ENCODE measurements at places on chromosomes 3 and 15.
A peak's percentile ranks its signal among the peaks of the same experiment; 100 is the strongest.

DNA sequence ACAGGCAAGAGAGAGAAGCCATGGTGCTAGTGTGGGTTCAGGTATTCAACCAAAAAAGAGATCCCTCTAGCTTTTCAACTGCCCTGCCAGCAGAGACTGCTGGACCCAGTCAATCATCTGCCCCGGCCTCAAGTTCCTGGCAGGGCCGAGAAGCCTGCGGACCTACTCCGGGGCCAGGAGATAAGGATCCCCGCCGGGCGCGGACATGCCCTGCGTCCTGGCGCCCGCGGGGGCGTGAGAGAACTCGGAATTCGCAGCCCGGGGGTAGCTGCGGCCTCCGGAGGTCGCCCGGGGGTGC is 821 bp upstream of the MAGI1 start:
- no peak for DNase-seq

- DNase-seq: peak; percentile 60
These were observed 1.3 kb downstream of the TLE3 start for GRCh38 chr15:70096215-70097062.

- no peak for DNase-seq
These were observed 276.1 kb downstream of the NFKBIZ start for GRCh38 chr3:102125197-102125993.

GRCh38 chr3:154548341-154548740 is 118.4 kb upstream of the GPR149 start:
- DNase-seq: no peak

DNA sequence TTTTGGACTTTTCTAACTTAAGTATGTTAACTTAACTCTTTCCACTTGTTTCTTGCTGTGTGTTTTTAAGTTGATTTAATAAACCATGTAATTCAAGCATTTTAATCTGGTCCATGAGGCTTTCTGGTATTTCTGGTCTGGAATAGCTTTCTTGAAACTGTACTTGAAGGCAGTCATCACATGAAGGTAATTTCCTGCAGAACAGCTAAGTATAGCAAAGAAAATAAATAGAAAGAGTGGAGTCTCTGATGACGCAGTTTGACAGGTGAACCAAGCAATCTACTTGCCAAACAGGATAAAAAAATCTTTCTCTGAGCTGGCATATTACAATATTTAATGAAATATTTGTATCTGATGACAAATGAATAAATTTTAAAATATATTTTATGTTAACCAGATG is 74.9 kb downstream of the BTLA start:
- DNase-seq: no peak

GRCh38 chr3:52925405-52926313 is 28.3 kb upstream of the STIMATE start:
- no peak for DNase-seq

DNA sequence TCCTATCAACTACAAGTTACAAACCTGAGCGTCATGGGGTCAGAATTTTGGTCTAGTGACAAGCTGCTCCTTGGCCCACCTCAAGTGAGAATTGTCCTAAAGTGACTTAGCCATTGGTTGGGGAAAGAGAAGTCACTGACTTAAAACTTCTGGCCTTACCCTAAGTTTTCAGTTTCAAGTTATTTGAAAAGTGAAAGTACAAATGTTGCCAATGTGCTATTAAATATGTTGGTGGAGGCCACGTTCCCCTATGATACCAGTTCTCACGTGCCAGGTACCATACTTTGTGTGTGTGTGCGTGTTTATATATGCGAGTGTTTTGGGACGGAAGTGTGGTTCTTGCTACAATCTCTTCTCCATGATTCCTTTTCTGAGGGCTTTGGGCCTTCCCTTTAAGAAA is 22.6 kb upstream of the RASGRP1 start:
- no peak for DNase-seq

GRCh38 chr15:93417631-93418030 is 328.6 kb upstream of the RGMA start:
- no peak for DNase-seq

DNA sequence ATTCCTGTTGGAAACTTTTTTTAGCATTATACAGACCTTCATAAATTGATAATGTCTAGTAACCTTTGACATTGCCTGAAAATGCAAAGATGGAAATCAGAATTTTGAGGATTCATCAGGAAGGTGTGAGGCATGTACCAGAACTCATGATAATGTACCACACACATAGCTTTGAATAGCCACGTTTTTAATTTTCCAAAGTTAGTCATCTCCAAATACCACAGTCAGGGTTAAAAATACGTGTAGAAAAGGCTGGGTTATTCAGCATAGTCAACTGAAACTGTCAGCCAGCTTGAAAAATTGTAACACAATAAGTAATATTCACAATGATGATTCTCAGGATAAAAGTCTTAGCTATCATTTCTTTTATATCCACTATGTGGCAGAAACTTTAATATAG is 102.0 kb upstream of the THRB start:
- no peak for DNase-seq

- DNase-seq: no peak
These were observed 55.0 kb downstream of the GRM7 start for GRCh38 chr3:6915898-6916297.

GRCh38 chr3:192408007-192408646 is 319.2 kb downstream of the FGF12 start:
- no peak for DNase-seq

- DNase-seq: no peak
These were observed 427.8 kb upstream of the MCTP2 start for GRCh38 chr15:93803421-93804152.

DNA sequence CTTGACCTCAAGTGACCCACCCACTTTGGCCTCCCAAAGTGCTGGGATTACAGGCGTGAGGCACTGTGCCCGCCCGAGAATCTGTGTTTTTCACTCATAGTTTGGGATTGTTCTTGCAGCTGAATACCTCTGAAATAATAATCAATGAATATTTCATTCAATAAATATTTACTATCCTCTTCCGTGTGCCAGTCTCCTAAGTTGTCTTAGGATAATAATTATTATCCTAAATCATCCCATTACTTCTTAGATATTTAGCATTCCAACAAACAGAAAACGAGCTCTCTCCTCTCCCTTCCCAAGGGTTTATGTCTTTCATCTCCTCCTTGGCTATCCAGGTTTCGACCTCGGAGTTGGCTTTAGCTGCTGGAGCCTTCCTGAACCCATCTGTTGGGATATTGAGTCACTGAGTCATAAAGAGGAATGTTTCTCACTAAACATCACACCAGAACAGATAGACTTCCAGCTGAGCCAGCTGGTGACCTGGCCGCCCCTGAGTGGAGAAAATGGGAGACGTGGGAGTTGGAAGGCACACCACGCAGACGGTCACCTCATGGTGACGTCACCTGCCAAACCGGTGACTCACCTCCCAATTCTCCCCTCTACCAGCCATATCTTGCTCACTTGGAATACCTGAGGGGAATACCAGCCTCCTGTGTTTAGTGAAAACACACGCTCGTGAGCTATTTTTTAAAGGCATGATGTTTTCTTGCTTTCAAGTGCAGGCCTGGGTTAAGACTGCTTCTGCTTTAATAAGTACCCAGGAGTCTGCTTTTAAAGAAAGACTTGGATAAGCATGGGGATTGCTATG is 43.9 kb downstream of the BHLHE40 start:
- no peak for DNase-seq

DNA sequence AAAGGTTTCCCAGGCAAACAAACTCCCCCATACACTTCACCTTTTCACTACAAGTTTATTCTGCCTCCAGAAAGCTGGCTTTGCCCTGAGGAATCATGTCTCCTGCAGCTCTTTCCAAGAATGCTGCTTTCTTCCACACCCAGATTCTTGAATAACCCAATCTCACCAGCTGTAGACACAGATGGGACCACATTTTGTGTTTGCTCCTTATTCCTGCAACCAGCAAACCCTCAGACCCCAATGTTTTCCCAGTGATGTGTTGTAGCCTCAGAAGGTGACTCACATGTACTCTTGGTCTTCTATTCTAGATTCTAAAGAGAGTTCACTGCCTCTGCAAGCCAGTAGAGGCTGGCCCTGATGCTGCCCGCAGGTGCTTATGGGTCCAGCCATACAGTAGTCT is 23.6 kb upstream of the TRIM59 start:
- no peak for DNase-seq

- DNase-seq: no peak
These were observed 139.3 kb downstream of the RSRC1 start for GRCh38 chr3:158249183-158249582.

Measured in stimulated activated naive CD4-positive, alpha-beta T cell (primary cell).